LoVo (cell line): ENCODE measurements at places on chromosomes 6 and 20.

- DNase-seq, result no peak
Measured at GRCh38 chr6:25868436-25869183, 5.4 kb downstream of the SLC17A3 start.

DNA sequence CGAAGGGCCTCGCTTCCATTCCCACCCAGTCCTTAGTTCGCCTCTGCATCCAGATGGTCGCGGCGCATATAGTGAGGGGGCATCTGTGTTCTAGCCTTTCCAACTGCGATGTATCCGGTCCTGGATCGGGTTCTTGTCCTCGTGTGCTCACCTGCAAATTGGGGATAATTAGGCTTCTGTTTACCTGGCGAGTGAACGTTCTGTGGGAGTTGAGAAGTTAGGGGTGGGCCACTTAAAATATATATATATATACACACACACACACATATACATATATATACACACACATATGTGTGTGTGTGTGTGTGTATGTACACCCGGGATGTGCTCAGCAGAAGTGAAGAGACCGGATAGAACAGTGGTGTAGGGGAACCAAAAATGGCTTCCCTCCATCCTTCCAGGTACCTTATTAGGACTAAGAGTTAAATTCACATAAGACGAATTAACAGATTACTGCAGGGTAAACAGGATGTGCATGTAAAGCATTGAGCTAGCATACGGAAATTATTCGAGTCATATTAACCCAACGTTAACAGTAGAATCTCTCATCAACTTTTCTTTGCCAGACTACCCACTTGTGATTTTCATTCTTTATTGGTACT lies 537 bp downstream of the CSTF1 start:
- DNase-seq, result peak; percentile 11

- no peak for DNase-seq
Measured at GRCh38 chr6:137304020-137304780, 85.0 kb upstream of the IFNGR1 start.

GRCh38 chr6:74166849-74167248 lies 470.8 kb downstream of the CD109 start:
- DNase-seq, result no peak

DNA sequence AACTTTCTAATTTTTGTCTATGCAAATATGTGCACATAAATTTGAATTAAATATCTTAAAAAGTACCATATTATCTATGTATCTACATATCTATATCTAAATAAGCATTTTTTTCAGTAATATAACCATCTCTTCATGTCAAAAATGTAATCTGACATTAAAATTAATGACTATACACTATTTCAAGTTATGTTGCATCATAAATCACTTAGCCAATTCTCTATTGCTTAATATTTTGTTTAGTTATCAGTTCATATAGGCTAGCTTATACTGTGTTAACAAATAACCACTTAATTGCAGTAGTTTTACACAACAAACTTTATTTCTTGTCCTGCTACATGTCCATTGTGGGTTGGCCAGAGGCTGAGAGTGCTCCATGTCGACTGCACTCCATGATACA lies 360.8 kb downstream of the EPM2A start:
- DNase-seq, result no peak

- no peak for DNase-seq
Measured at GRCh38 chr20:3014662-3015061, 28.8 kb upstream of the GNRH2 start.

DNA sequence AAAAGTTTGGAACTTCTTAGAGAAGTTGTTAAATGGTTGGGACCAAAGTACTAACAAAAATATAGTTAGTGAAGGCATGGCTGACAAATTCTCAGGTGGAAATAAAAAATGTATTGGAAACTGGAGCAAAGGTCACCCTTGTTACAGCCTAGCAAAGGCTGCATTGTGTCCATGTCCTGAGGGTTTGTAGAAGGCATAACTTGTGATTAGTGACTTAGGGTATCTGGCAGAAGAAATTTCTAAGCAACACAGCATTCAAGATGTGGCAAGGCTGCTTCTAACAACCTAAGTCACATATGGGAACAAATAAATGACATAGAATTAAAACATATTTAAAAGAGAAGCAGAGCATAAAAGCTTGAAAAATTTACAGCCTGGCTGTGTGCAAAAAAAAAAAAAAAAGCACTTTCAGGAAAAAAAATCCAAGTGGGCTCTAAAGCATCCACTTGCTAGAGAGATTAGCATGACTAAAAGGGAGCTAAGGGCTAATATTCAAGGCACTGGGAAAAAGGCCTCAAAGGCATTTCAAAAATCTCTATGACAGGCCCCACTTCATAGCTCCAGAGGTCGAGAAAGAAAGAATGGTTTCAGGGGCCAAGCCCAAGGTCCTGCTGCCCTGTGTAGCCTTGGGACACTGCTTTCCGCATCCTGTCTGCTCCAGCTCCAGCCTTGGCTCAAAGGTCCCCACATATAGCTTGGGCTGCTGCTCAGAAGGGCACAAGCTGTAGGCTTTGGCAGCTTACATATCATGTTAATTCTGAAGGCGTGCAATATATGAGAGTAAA lies 453.2 kb upstream of the PTCHD4 start:
- DNase-seq, result no peak

DNA sequence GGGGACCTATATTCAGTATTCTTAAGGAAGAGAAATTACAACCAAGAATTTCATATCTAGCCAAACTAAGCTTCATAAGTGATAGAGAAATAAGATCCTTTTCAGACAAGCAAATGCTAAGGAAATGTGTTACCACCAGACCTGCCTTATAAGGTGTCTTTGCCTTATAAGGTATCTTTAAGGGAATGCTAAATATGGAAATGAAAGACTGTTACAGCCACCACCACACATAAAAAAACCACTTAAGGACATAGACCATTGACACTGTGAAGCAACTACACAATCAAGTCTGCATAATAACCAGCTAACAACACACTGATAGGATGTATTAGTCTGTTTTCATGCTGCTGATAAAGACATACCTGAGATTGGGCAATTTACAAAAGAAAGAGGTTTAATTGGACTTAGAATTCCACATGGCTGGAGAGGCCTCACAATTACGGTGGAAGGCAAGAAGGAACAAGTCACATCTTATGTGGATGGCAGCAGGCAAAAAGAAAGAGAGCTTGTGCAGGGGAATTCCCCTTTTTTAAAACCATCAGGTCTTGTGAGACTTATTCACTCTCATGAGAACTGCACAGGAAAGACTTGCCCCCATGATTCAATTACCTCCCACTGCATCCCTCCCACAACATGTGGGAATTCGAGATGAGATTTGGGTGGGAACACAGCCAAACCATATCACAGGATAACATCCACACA lies 119.2 kb upstream of the LAMA2 start:
- no peak for DNase-seq
